ENCODE measurements at places on chromosomes 6 and 20.

DNA sequence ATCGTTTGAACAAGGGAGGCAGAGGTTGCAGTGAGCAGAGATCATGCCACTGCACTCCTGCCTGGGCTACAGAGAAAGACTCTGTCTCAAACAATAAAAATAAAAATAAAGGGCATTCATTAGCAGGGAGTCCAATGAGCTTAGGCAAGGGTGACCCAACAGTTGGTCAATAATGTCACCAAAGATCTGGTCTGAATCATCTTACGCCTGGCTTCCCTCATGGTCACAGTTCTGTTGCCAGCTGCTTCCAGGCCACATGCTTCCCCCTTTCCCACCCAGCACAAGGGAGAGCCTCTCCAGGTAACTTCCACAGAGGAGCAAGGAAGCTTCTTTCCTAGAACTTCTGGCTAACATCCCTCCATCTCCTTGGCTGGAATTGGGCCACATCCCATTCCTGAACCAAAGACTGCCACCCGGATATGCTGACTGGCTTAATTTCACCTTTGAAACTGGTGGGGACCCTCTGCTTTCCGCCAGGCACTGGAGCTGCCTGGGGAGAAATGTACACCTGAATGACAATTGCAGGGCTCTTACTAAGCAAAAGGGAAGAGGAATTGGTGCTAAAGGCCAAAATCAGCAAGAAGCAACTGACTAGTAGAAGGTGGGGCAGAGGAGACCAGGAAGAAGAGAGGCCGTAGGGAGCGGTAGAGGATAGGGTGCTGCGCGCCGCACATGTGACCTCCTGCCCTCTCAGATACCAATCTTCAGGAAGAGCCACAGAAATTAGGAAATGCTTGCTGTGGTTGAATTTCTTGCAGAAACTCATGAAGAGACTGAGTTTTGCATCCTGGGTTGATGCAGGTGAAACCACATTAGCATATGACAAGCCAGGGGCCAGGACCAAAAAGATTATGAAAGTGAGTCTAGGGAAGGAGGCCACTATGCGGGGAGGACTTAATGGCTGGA lies 8.3 kb upstream of the SCML4 start:
- no peak for DNase-seq

DNA sequence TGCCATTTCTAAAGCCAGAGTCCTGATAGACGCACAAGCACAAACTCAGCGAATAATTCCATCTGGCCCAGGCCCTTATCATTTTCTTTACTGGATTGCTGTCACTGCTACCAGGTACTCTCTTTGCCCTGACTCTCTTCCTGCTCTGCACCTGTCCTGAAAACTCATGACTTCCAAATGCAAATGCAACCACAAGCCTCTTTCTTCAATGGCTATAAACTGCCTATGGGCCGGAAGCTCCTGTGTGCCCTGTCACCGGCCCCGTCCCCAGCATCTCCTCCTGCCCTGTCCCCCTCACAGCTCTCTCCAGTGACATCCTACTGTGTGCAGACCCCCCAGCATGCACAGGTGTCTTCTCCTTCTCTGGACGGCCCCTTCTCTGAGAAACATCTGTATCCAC lies 302.6 kb downstream of the GMDS start:
- DNase-seq: no peak

DNA sequence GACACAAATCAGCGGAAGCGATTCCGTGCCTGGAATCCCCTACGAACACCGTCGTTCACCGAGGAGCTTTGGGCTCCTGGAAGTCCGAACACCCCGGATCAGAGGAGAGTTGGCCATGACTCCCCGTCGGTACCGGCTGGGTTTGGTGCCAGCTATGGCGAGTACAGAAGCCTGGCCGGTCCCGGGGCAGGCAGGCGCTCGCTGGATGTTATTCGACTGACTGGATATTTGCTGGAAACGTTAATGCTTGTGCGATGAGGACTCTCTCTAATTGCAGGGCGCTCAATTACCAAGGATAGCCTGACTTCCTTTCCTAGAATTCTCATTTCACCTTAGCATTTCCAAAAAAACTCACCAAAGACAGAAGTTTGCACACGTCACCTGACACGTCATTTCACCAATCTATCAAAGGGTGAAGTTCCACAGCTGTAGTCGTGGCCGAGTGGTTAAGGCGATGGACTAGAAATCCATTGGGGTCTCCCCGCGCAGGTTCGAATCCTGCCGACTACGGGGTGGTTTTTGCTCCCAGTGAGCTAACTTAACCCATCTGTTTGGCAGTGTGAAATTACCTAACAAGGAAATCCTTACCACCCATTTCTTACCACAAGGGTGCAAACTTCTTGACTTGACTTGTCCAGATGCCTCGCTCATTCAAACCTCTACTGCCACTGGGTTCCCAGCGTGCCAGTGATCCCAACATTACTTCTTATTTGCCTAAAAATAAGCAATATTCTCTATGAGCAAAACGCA lies 22.7 kb upstream of the ZNF184 start:
- no peak for DNase-seq

GRCh38 chr6:89475634-89476033 lies 42.7 kb downstream of the ANKRD6 start:
- no peak for DNase-seq

GRCh38 chr6:46098678-46099077 lies 31.1 kb upstream of the ENPP4 start:
- DNase-seq: no peak

DNA sequence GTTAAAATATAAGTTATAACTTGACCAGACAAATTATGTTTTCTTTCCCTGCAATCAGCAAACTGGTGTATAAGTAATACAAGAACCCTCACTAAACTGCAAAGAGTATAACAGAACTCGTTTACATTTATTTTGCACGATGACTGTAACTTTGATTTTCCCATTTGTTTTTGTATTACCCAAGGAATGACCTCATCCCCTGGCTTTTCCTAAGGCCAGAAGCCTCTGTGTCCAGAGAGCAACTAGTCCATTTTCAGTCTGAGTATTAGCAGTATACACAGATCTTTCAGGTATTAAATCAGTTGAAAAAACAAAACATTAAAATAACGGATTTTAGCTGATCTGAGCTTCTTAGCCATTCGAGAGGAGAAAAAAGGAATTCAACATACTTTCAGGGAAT lies 17.2 kb downstream of the COL19A1 start:
- no peak for DNase-seq

- DNase-seq: no peak
Observed at GRCh38 chr6:393391-394221, 2.1 kb downstream of the IRF4 start.

DNA sequence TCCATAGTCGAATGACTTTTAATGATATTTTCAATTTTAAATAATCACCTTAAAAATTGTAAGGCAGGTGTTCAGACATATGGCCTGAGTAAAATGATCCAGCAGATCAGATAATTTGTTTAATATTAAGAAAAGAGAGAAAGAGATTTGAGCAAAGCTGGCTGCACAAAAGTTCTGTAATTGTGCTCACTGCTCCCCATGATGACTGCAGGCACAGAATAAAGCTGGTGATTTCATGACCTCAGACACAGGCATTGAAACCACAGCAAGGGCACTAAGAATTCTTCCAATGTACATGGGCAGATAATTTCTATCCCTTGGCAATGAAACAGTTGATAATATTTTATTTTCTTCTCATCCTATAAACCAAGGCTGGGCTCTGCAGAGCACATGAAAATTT lies 553.1 kb downstream of the NKAIN2 start:
- no peak for DNase-seq

GRCh38 chr6:153980171-153980570 lies 58.9 kb upstream of the OPRM1 start:
- no peak for DNase-seq

DNA sequence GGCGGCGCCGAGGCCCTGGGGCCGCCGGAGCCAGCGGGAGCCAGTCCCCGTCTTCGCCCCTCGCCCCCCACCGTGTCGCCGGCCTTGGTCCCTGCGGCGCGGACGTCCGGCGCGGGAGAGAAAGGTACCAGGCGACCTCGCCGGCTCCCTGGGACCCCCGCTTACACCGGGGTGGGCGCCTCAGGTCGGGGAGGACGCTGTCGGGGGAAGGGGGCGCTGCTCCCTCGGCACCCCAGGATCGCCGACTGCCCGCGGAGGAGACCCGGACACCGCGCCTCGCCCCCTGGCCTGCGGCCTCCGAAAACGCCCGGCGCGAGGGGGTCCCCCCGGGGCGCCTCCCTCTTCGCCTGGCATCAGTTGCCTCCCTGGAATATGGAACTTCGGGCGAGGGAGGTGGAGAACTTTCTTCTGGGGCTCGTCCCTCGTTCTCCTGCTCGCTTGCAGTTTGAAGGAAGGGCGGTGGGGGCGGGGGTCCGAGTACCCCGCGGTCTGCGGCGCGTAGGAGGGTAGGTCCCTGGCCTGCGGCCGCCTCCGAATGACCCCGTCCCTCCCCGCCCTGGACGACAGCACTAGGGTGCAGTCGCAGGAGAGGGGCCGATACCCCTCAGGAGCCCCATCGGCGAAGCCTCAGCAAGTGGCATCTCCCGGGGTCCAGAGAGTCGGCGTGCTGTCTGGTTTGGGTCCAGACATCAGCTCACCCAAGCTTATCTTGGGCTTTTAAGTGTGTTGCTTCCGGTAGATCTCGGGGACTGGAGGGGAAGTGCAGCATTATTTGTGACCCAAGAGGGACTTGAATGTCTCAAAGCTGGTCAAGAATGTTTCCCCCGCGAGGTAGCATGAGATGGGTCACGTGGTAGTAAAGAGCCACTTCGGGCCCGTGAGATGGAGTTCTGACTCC lies 549 bp downstream of the ANKRD6 start:
- DNase-seq: no peak

GRCh38 chr20:4457566-4458543 lies 263.9 kb upstream of the PRND start:
- no peak for DNase-seq

GRCh38 chr6:82248273-82248735 lies 760 bp upstream of the IBTK start:
- DNase-seq: no peak

DNA sequence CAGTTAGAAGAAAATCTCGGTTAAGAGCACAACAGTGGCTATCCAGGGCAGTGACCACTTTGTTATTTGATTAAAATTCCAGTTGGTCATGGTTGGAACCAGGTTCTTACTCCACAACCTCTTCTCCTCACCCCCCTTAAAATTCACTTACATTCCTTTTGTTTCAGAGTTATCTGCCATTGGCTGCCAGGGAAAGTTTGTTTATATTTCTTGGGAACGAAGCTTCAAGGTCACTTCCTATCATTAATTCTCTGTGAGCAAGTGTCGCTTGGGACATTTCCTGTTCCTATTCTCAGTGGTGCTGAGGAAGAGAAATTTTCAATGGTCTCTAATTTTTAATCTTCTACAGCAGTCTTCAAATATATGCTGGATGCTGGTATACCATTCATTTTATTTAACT lies 121.1 kb upstream of the COL21A1 start:
- DNase-seq: no peak

GRCh38 chr20:23187751-23188150 lies 101.6 kb upstream of the CD93 start:
- no peak for DNase-seq

DNA sequence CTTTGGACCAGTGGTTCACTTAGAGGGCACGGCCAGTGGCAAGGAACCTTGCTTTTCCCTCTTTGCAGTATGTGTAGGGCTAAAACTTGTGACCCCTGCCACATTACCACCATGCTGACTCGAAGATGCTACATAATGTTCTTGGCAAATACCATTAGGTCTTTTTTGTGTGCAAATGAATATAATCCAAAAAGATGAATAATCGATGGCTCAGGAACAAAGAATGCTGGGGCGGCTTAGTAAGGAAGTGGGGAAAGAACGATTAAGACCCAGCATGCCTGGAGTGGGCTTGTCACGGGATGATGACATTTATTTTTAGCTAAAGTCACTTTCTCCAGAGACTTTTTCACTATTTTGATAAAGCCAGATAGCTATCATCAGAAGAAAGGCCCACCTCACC lies 23.1 kb downstream of the CMTR1 start:
- DNase-seq: no peak

DNA sequence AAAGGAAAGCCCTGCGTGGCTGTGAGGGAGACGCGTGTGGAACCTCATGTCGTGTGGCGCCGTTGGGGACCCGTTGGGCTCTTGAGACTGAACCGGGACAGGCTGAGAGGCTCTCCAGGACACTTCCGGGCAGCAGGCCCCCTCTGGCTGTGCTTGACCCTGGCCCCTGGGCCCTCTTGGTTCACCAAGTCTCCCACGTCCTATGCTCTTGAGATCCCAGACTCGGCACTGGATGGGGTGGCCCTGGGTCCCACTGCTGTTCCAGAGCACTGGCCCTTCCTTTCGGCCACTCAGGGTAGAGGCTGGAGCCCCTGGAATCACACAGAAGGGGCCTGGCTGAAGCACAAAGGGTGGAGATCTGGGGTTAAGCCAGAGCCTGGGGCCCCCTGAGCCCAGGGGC lies 30.4 kb downstream of the NTSR1 start:
- DNase-seq: no peak

Measured in activated CD4-positive, CD25-positive, alpha-beta regulatory T cell (primary cell).